ENCODE measurements at places on chromosomes 11 and 22.

DNA sequence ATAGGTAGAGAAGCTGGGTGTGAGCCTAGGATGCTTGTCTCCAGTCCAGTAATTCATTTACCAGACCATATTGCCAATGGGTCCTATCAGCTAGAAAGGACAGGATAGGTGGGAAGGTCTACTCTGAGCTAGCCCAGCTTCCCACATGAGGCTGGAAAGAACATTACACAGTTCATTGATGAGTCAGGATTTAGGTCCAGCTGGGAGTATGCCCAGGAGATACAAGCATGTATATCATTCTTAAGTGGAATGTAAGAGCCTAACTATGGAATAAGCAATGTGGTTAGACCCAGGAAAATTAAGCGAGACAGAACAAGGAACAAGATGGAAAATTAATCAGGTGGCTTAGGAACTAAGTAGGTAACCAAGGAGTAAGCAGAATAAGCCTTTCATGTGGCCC is 59.0 kb upstream of the TBCEL start:
- DNase-seq = no peak

DNA sequence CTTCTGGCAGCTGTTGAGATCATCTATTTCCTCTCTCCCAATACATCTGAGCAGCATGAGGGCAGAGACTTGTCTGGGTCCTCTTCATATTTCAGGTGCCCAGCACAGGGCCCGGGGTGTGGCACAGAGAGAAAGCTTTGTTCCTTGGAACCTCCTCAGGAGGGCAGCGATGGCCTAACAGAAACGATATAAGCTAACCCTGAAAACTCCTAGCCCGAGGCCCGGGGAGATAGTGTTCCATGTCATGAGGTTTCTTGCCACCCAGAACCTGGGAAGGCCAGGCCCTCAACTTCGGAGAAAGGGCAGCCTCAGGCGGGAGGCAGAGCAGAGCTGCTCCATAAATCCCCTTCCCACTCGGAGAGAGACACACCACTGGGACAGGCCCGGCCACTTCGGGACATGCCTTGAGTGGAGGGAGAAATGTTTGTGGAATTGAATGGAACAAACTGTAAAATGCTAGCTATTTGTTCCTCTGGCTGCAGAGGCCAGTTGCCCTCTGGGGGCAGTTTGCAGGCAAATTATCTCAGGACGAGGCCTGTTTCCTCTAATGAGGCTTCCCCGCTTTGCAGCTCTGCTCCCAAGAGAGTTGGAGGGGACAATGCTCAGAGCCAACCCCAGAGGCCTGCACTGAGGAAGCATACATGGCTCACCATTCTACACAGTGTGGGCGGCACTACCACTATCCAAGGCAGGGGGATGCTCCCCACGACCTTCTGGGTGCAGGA is 11.6 kb downstream of the ARRB1 start:
- no peak for DNase-seq

GRCh38 chr11:106001304-106002012 is 20.6 kb downstream of the MSANTD4 start:
- no peak for DNase-seq

DNA sequence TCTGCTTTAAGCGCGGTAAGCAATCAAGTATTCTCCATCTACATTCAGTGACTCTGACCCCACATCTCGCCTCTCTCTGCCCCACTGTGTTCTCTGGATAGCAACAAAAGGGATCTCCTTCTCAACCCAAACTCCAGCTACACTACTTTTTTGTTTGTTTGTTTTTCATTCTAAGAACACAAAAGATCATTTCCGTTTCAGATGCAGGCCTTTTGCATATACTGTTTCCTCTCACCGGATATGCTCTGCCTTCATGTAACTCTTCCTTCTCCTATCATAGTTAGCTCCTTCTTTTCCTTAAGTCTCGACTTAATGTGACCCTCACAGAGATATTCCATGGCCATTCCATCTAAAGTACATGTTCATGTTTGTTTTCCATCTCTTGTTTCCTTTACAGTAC is 179.8 kb upstream of the MTMR2 start:
- DNase-seq = no peak

DNA sequence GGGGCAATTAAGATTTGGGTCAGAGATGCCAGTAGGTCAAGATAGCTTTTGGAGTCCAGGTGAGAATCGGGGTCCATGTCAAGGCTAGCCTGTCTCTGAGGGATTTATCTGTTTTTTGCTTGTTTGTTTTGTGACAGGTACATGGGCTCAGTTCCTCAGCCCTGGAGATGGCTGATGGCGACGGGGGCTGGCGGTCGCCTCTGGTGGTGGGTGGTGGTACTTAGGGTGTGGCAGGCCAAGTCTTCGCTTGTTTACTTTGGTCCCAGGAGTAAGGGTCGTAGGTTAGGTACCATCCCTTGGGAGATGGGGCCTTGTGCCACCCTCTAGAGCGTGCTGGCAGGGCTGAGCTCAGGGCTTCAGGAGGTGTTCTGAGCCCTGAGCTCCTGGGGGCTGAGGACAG is 4.7 kb downstream of the SLC25A45 start:
- DNase-seq = no peak

DNA sequence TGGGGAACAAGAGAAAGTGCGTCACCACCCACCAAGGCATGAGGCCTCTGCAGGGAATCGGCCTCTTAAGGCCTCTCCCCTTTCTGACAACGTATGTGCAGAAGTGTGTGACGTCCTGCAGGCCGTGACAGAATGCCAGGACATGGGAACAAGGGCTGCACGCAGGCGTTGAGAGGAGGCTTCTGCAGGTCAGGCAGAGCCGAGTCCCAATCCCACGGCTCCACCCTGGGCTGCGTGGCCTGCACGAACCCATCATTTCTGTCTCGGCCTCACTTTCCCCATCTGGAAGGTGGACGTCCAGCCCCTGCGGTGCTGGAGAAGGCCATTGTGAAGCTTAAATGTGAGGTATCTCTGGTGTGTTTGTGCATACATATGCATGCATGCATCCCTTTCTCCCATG is 61.8 kb downstream of the SHANK2 start:
- no peak for DNase-seq

Measured in NCI-H187 (cell line).